Hypothalamus (tissue), 51 donors: ENCODE measurements at places on chromosomes 6 and 20.

GRCh38 chr6:89775150-89775549 is 44.4 kb downstream of the MDN1 start:
- no peak for DNase-seq

- no peak for DNase-seq
Measured at GRCh38 chr20:55755861-55756260, 249.5 kb downstream of the CBLN4 start.

DNA sequence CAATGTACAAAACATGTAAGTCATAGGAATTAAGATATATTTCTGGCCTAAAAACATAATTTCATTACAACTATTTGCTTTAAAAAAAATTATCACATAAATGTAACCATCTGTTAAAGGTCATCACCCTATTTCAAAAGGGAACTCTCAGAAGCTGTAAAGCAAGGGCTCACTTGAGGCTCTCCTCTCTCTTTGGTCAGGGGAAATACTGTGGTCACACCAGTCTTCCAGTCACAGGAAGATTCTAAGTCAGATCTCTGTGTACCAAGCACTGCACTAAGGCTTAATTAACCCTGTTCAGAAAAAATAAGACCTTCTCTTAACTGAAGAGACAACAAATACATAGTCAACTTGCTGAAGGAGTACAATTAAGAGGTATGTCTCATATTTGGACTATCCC is 75.6 kb downstream of the MMS22L start:
- no peak for DNase-seq

DNA sequence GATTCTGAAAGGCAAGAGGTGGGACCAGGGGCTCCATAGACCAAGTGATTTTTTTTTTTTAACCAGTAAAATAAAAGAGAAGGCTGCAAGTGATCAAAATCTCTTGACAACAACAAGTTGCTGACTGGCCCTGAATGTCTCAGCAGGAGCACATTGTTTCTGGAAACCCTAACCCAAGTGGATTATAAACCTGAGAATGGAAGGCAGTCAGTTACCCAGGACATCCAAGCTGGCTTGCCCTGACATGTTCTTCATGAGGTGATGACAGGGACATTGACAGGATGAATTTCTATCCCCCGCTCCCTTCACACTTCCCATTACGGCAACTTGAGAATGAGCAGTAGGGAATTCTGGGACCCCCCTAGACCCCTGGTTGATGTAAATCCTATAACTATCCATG is 49.6 kb upstream of the RIPOR2 start:
- no peak for DNase-seq

DNA sequence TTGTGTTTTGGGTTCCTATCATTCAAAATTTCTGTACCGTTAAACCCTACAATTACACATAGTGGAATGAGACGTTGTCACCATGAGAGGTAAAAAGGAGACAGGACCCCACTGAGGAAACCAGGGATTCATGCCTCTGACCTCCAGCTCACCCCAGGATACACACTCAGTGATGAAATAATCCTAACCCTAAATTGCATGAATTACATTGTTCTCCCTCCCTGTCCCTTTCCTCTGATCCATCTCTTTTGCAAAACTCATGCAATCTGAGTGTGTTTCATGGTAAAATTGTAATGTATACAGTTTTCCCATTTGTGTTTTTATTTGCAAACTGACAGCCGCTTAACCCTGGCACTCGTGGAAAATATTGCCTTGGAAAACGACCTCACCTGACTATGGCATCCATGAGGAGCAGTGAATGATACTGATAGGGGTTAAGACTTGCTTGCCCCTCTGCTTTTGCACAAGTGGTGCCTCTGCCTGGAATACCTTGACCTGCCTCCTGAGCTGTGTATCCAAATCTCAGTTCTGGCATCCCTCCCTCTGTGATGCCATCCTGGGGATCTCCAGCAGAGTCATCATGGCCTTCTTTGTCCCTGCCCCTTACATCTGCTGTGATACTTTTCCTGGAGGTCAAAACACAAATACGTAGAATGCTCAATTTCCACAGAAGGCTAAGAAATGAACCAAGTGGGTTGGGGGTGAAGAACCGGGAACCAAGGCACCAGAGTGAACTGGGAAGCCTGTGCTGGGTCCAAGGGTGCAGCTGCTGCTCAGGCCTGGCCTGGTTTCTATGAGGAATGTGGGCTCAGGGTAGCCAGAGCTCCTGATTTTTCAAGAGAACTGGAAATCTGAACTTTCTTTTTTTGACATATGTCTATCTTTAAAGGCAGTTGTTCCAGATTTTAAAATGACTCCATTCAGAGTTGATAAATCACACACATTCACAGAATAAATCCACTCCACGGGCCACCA is 211.6 kb upstream of the ZNF217 start:
- no peak for DNase-seq

- DNase-seq = no peak
Measured at GRCh38 chr6:20028562-20028961, 183.7 kb downstream of the MBOAT1 start.

- no peak for DNase-seq
Measured at GRCh38 chr6:128074567-128074966, 173.7 kb upstream of the THEMIS start.
